ENCODE measurements at places on chromosomes 4 and X.
A peak's percentile ranks its signal among the peaks of the same experiment; 100 is the strongest.

DNA sequence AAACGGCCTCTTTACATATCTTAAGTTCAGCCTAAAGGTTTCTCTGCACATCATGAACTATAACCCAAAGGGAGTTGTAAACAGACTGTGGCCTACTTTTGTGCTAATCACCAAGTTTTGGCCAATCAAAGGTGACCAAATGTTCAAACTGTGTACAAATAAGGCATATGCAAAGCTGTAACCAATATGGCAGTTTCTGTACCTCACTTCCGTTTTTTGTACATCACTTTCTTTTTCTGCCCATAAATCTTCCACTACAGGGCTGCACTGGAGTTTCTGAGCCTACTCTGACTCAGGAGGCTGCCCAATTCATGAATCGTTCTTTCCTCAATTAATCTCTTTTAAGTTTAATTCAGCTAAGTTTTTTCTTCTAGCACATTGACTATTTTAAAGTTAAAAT is 318.7 kb downstream of the SLC7A11 start:
- DNase-seq = no peak

DNA sequence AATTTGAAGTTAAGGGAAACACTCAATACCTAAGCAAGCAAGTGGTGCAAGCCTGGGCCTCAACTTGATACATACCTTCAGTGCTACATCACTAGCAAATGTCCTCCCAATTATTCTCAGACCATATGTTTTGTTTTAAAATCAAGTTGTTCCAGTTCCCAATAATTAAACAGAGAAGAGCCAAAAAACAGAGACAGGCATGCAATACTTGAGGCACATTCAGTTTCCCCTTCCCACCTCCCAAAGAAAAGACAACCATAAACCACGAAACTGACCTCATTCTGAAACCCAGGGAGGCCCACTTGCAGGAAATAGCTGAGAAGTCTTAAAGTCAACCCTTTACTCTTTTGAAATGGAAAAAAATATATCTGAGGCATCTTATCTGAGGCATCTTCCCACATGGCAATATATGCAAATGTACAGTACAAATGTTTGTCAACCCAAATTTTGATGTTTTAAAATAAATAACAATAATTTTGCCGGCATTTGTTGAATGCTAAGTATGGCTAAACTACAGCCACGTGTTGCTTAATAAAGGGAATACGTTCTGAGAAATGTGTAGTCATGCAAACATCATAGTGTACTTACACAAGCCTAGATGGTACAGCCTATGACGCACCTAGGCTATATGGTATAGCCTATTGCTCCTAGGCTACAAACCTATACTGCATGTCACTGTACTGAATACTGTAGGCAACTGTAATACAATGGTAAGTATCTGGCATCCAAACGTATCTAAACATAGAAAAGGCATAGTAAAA is 147.5 kb downstream of the TSPAN5 start:
- DNase-seq = no peak

DNA sequence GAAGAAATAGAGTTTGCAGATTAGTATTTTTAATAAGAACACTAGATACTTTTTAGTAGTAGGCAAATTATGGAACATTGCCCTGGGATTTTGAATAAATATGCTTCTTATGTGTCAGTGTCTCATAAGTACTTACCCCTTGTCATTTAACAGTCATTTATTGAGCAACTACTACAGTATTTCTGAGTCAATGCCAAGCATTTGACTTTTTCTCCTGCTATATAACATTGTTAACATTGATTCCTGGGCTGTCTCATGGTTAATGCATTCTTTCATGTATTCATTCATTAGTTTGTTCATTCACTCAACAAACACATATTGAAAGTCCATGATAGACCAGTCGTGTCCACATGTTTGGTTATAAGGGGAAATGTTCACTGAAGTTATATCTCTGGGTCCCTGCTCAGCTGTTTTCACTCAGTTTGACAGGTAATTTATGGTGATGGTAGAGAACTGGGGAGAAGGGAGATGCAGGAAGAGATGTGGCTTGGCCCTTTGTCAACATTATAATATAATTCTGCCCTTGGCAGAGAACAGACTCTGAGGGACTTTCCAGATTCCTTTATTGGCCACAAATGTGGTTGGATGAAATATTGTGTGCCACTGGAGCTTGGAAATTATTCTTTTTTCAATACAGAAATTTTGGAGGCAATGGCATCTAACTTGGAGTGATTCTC is 49.8 kb downstream of the OSTC start:
- DNase-seq = no peak

GRCh38 chr4:153065276-153065675 is 129.2 kb downstream of the FHDC1 start:
- no peak for DNase-seq

DNA sequence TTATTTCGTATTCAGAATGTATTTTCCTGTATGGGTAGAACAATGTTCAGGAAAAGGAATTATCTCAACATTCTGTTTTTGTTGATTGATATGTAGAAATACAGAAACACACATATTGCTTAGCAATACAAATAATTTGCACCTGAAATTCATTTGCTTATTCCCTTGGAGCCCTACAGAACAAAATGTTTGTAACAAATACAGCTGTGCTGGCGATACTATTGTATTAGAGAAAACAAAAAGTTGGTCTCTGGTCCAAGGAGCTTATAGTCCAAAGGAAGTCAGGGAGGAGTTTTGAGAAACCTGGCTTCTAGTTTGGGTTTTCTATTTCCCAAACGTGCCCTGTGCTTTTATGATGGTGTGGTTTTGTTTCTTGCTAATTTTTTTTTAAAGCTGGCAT is 37.8 kb upstream of the CAPN6 start:
- no peak for DNase-seq

GRCh38 chr4:140117947-140118346 is 36.0 kb downstream of the MAML3 start:
- DNase-seq = no peak

GRCh38 chr4:165515201-165515600 is 136.4 kb downstream of the CPE start:
- DNase-seq = no peak

DNA sequence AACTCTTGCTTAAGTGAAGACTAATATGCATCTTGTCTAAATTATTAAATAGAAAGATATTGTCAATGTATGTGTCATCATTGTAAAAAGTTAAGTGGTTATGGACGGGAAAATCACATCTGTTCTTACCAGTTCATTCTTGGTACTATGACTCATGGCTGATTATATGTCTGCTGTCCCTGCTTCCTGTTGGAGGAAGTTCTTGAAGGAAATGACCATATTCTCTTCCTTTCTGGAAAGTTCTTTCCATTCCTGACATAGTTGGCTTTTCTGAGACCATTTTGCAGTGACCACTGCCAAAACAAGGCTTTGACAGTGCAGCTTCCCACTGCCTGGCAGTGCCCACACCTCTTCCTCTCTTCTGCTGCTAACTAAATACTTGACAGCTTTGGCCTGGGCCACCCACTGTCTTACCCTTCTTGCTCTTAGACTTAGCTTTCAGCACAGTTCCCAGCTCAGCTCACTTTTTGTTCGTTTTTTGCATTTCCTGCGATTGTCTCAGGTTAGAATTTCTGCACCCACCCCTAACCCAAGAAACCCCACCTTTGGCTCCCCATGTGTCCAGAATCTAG is 13.2 kb upstream of the CLDN24 start:
- DNase-seq = peak; percentile 25

GRCh38 chr4:153728660-153729059 is 31.2 kb downstream of the RNF175 start:
- no peak for DNase-seq

DNA sequence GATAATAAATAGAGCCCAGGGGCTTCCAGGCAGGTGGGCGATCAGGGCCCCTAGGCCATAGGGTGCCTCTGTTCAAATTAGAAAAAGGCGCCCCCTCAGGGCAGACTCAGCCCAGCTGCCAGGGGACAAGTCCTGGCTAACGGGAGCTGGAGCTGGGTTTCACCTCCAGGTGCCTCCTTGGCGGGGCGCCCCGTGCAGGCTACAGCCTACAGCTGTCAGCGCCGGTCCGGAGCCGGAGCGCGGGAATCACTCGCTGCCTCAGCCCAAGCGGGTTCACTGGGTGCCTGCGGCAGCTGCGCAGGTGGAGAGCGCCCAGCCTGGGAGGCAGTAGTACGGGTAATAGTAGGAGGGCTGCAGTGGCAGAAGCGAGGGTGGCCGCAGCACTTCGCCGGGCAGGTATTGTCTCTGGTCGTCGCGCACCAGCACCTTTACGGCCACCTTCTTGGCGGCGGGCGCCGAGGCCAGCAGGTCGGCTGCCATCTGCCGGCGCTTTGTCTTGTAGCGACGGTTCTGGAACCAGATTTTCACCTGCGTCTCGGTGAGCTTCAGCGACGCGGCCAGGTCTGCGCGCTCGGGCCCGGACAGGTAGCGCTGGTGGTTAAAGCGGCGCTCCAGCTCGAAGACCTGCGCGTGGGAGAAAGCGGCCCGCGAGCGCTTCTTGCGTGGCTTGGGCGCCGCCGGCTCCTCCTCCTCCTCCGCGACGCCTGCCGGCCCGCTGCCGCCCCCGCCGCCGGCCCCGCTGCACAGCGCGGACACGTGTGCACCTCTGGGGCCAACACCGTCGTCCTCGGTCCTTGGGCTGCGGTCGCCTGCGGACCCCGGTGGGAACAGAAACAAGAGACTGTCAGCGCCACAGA is 2.4 kb downstream of the NKX3-2 start:
- no peak for DNase-seq

DNA sequence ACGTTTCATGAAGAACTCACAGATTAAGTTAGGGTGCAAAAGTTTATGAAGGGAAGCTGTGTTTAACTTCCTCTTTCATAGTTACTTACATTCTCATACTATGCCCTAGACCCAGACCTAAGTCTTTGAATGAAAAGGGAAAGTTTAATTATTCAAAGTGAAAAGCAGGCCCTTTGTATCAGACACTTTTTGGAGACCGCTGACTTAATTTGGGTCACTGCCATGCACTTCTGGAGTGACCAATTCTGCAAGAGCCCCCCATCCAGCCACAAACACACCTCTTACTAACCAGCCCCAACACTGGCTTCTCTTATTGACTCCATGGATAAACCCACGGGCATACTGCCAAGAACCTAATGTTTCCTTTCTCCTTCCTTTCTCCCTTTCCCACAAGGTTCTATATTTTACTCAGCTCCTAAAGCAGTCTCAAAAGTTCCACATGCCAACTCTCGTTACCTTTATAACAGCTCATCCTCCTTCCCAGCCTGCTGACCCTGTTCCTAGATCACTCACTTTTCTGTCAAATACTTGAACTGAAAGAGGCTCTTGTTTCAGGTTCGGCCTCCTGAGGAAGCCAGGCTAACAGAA is 34.5 kb downstream of the ABCE1 start:
- no peak for DNase-seq

GRCh38 chr4:4981427-4981826 is 37.8 kb downstream of the CYTL1 start:
- no peak for DNase-seq

DNA sequence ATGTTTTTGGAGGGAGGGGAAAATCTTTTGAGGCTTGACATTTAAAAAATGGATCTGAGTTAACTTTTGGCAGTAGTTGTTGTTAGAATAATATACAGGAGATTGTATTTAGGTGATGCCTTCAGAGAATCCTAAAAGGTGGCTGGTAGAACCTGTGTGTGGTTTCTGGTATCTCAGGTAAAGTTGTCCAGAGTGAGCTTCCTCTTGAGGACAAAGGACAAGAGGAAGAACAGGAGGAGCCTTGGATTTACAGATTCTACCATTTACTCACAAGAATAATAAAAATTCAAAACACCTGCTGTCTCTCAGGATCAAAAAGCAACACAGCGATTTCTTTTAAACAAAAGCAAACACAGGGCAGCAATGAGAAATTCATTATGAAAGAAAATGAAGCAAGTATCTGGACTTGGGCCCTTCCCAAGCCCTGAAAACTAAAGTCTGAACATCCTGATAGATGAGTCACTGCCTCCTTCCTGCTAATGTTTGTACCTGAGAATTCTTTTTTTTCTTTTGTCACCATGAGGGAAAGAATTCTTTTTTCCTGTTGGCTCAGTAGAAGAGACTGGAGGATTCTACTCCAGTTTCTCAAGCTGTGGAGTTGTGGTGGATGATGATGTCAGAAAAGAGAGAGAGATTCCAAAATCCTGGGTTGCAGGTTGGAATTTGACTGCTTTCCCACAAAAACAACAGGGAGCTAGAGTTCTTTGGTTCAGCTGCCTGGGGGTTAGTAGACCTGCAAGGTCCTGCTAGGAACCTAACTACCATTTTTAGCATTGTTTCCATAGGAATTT is 31.5 kb upstream of the RAPGEF2 start:
- DNase-seq = no peak
